ENCODE measurements at places on chromosomes 3 and 15. TPM values are rescaled to one million over a fixed set of nuclear protein-coding genes. Genes with fewer than 3 reads are reported as not detected.

Gene SKOR1
- total RNA-seq, result 0.05 TPM

Gene GRK7
- total RNA-seq, result not detected

Gene ISL2
- 1.2 TPM for total RNA-seq

Gene NRG4
- total RNA-seq, result 0.05 TPM

Gene SOX2
- total RNA-seq, result not detected

Gene SLC2A2
- not detected for total RNA-seq

- peak; percentile 59 for DNase-seq
Measured at GRCh38 chr3:183265157-183265642, 12.1 kb downstream of the B3GNT5 start.

GRCh38 chr15:80645494-80646065 is 49.5 kb upstream of the ABHD17C start:
- no peak for DNase-seq

- DNase-seq, result no peak
Measured at GRCh38 chr15:57961919-57962318, 103.6 kb downstream of the ALDH1A2 start.

GRCh38 chr3:189324538-189325138 is 152.9 kb downstream of the TPRG1 start:
- DNase-seq, result peak; percentile 1

DNA sequence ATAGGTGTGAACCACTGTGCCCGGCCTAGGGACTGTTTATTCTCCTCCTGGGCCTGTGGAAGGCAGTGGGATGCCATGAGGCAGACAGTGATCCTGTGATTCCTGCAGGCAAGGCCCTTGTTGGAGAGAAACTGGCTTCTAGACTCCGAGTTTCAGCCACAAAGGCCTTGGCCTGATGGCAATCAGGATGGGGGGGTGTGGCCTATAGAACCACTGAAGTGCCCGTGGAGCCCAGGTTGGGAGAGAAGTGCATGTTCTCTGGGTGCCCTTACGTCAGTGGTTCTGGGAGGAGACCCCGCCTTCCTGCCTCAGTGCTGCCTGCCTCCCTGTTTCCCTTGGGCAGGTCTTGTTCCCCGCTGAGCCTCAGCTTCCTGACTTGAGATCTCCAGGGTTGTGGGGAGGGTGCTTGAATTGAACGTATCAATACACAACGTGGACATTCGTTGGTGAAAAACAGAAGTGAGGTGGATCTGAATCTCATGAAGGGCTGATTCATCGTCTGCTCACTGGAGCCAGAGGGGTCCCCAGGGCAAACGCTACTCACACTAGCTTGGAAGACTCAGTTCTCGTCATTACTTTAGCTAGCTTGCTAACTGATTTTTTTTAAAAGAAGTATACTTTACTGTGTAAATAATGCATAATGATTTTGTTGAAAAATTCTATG is 31.8 kb downstream of the IRAK2 start:
- peak; percentile 64 for DNase-seq

DNA sequence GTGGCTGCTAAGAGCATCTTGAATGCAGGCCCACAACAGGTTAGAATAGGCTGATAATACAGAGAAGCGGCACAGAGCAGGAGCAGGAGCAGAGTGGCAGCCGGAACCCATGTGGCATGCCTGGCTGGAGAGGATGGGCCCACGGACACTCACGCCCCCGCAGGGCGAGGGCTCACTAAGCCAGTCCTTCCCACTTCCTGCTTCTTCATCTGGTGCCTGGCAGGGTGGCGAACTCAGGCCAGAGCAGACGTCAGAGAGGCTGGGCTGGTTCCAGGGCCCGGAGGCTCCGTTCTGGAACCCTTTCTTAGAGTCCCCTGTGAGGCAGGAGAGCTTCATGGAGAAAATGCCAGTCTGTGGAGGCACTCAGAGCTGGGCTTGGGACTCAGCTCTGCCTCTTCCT is 195.1 kb downstream of the NTRK3 start:
- no peak for DNase-seq

DNA sequence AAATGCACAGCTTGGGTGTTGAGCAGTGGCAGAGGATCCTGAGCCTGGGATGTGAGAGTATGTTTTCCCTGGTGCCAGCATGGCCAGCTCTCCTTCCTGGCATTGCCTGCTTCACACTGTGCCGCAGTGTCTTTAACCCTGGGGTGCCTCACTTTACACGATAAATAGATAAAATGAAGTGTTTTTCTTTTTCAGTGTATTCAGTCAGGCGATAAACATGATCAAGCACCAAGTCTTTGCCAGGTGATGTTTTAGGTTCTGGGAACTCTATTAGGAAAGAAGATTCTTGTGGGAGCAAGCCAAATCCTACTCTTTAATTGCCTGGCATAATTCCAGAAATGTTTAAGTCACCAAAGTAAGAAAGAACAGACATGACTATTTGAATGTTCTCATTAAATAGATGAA is 14.0 kb downstream of the ABHD6 start:
- DNase-seq, result no peak

GRCh38 chr3:110343376-110343775 is 728.2 kb upstream of the NECTIN3 start:
- peak; percentile 84 for DNase-seq

GRCh38 chr15:80856809-80857377 is 77.7 kb downstream of the CEMIP start:
- DNase-seq, result peak; percentile 21

GRCh38 chr3:80307844-80308243 is 540.0 kb upstream of the ROBO1 start:
- DNase-seq, result no peak

- no peak for DNase-seq
Measured at GRCh38 chr3:71621825-71622537, 38.5 kb upstream of the FOXP1 start.

DNA sequence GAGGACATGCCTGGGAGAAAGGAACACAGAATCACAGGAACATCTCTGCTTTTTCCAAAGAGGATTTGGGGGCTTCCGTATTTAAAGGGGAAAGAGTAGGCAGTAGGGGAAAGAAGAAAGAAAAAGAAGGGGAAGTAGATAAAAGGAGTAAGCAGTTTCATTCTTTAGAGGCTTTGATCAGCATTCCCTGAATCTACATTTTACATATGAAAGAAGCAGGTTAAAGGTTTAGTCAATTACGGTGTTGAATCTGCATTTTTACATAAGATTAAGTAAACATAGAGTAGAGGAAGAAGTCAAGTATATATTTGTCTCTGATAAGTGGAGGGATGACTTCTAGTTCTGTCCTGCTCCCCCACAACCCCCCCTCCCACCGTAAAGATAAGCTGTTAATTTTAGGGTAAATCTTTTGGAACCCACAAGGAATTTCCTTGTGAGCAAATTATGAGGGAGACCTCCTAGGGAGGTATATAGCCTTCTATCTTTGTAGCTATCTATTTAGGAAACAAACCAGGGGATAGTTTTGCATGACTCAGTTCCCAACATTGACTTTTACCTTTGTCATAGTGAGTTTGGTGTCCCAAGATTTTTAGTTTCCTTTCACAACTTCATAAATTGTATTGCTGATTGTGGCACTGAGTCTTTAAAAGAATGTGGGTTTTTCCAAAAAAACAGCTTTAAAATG is 8.7 kb upstream of the P2RY12 start:
- DNase-seq, result no peak

GRCh38 chr3:126083511-126083912 is 412 bp downstream of the SLC41A3 start:
- peak; percentile 41 for DNase-seq

DNA sequence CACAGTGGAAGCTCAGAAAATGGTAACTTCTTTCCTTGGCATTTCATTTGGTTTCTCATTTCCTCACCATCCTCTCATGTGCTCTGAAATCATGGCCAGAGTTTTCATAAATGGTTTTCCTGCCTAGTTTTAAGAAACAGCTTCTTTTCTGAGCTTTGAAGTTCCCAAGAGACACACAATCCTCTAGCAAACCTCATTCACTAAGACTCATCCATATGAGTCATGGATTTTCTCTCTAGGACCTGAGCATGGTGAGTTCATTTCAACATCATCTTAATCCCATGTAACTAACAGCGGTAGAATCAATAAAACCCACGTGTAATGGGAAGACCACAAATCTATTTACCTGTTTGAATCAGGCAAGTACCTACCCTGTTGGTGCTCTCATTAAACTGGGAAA is 274.5 kb upstream of the LRTM1 start:
- DNase-seq, result no peak

GRCh38 chr3:171199473-171199829 is 172.9 kb upstream of the SLC2A2 start:
- DNase-seq, result no peak

DNA sequence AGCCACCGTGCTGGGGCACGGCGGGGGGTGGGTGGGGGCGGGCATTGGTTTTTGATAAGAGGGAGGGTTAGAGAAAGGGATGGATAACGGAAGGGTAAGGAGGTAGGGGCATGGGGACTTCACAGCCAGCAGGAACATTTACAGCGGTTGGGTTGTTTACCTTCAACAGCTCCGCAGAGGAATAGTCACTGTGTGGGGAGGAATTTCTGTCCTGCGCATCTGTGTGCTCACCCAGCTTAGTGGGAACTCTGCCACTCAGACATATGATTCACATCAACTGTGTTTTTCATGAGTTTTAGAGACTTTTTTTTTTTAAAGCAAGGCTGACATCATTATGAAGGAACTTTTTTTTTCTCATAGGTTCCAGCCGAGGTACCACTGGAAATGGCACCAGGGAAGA is 19.6 kb downstream of the CHRD start:
- DNase-seq, result peak; percentile 16
